ENCODE measurements at places on chromosomes 16 and 17. TPM values are rescaled to one million over a fixed set of nuclear protein-coding genes. Genes with fewer than 3 reads are reported as not detected.

- no peak overlapping the region for H3K4me3 ChIP-seq
- no peaks in the 10 kb centered on the region for H3K4me1 ChIP-seq
- H3K27me3 ChIP-seq, result no peaks in the 10 kb centered on the region
- H3K27ac ChIP-seq, result no peak overlapping the region
- H3K36me3 ChIP-seq, result no peaks in the 10 kb centered on the region
- no peak for DNase-seq
These were observed 222.1 kb downstream of the RBFOX3 start for GRCh38 chr17:79388556-79389295.

- no peaks in the 10 kb centered on the region for H3K27me3 ChIP-seq
- H3K4me3 ChIP-seq, result no peak overlapping the region
- H3K36me3 ChIP-seq, result no peaks in the 10 kb centered on the region
- DNase-seq, result no peak
These were observed 13.1 kb upstream of the MGAT5B start for GRCh38 chr17:76855105-76855504.

GRCh38 chr16:3651461-3652372, 2.8 kb upstream of the DNASE1 start:
- H3K27me3 ChIP-seq, result no peaks in the 10 kb centered on the region
- no peaks in the 10 kb centered on the region for H3K4me1 ChIP-seq
- no peak overlapping the region for H3K4me3 ChIP-seq
- H3K27ac ChIP-seq, result no peak overlapping the region

GRCh38 chr17:17795946-17796786, 40.6 kb downstream of the SREBF1 start:
- no peak for DNase-seq
- no peaks in the 10 kb centered on the region for H3K27me3 ChIP-seq

DNA sequence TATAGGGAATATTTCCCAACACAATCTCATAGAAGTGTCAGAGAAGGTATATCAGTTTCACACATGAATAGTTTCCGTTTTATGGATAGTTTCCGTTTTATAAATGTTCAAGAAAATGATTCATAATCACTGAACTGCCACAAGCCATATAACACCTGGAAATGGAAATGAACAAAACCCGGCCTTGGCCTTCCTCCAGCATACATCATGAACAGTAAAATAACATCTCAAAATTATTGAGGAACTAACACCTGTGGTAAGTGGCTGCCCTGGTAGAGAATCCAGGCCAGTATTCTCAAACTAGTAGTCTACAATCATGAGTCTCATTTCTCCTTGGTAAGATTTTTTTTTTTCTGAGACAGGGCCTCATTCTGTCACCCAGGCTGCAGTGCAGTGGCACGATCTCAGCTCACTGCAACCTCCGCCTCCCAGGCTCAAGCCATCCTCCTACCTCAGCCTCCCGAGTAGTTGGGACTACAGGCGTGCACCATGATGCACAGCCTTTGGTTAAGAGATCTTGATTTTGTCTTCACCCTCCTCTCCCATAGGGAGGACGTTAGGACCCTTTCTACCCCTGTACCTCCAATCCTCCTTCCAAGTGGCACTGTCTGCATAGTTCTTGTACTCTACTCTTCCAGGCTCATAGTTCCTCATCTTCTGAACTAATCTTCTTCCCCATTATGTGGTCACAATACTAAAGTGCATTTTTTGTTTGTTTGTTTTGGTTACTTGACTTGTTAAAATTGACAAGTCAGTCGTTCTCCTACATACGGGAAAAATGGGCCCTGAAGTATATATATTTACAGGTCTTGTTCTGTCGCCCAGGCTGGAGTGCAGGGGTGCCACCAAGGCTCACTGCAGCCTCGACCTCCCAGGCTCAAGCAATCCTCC, 15.0 kb upstream of the RGS9 start:
- H3K27me3 ChIP-seq, result peaks cover 16% of the 10 kb centered on the region
- H3K4me1 ChIP-seq, result peaks cover 11% of the 10 kb centered on the region
- no peak for DNase-seq
- H3K4me3 ChIP-seq, result peak overlapping the region; percentile 77
- no peaks in the 10 kb centered on the region for H3K36me3 ChIP-seq

DNA sequence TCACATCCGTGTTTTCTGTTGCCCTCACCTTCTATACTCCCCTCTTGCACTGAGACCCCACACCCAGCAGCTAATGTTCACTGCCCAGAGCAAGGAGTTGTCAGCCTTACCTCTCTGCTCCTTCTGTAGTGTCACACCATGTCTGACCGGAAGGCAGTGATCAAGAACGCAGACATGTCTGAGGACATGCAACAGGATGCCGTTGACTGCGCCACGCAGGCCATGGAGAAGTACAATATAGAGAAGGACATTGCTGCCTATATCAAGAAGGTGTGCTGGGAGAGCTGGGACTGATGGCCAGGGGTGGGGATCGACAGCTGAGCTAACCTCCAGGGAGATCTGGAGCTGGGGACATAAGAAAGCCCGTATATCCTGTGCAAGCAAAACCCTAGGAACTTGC, 3.7 kb downstream of the DYNLL2 start:
- peaks cover 19% of the 10 kb centered on the region for H3K4me1 ChIP-seq
- H3K27ac ChIP-seq, result no peak overlapping the region
- peaks cover 23% of the 10 kb centered on the region for H3K36me3 ChIP-seq
- H3K27me3 ChIP-seq, result no peaks in the 10 kb centered on the region
- DNase-seq, result no peak
- H3K4me3 ChIP-seq, result no peak overlapping the region

DNA sequence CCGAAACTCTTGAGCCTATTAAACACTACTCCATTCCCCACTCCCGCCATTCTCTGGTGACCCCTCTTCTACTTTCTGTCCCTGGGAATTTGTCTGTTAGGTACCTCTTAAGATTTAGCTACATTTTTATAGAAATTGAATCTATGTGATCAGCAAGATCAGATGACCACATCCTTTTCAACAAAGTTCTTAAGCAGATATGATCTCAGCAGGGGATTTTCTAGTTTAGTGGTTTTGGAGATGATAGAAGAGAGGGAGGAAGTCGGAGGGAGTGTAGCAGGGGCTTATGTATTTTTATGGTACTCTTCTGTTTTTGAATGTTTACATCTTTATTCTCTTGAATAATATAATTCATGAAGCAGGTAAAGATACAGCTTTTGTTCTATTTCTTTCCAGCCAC, 40.8 kb downstream of the RPA1 start:
- no peaks in the 10 kb centered on the region for H3K27me3 ChIP-seq
- no peaks in the 10 kb centered on the region for H3K36me3 ChIP-seq
- no peaks in the 10 kb centered on the region for H3K4me1 ChIP-seq
- no peak for DNase-seq

GRCh38 chr17:60435244-60436167, 13.2 kb downstream of the CHCT1 start:
- H3K36me3 ChIP-seq, result no peaks in the 10 kb centered on the region
- no peak for DNase-seq
- no peaks in the 10 kb centered on the region for H3K27me3 ChIP-seq

GRCh38 chr16:57906382-57907316, 64.3 kb downstream of the CNGB1 start:
- H3K36me3 ChIP-seq, result no peaks in the 10 kb centered on the region
- H3K27me3 ChIP-seq, result no peaks in the 10 kb centered on the region
- DNase-seq, result no peak
- H3K4me1 ChIP-seq, result no peaks in the 10 kb centered on the region
- no peak overlapping the region for H3K27ac ChIP-seq
- no peak overlapping the region for H3K4me3 ChIP-seq

GRCh38 chr17:39393736-39394135, 7.7 kb downstream of the FBXL20 start:
- DNase-seq, result no peak
- no peaks in the 10 kb centered on the region for H3K36me3 ChIP-seq
- H3K27me3 ChIP-seq, result no peaks in the 10 kb centered on the region

DNA sequence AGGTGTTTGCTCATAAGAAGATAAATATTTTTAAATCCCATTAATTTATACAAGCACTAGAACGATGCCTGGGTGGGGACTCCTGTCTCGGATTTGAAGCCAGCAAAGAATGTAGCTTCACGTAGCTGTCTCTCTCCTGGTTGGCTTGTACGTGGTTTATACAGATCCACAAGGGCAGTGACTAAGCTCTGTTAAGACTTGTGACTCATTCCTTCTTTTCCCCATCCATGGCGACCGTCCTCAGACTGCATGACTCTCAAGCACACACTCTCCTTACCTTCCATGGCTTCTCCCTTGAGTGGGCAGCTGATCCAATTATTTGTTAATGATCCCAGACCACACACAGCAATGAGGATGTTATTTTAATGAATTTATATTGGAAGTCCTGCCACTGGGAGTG, 679.7 kb upstream of the SOX9 start:
- H3K4me3 ChIP-seq, result no peak overlapping the region
- peaks cover 24% of the 10 kb centered on the region for H3K4me1 ChIP-seq
- H3K27me3 ChIP-seq, result no peaks in the 10 kb centered on the region
- DNase-seq, result no peak
- H3K27ac ChIP-seq, result peak overlapping the region; percentile 11

GRCh38 chr16:3681206-3681605, 26.7 kb downstream of the DNASE1 start:
- H3K27me3 ChIP-seq, result no peaks in the 10 kb centered on the region
- H3K4me3 ChIP-seq, result no peak overlapping the region
- H3K4me1 ChIP-seq, result no peaks in the 10 kb centered on the region

DNA sequence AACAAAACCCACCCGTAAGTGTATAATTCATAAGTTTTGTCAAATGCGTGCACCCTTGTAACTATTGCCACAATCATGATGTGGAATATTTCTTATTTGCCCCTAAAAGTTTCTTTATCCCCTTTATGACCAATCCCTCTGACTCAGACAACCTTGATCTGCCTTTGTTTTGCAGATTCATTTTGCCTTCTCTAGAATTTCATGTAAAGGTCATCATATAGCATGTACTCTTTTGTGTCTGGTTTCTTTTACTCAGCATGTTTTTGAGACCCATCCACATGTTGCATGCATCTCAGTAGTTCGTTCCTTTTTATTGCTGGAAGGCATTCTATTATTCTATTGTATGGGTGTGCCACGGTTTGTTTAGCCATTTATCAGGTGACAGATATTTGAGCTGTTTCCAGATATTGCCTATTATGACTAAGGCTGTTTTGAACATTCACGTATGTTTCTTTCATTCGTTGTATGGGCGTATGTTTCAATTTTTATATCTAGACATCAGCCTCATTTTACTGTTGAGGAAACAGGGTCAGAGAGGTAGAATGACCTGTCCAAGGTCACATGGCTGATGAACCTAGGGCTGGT, 192.4 kb downstream of the RAB11FIP4 start:
- peaks cover 66% of the 10 kb centered on the region for H3K4me1 ChIP-seq
- no peak for DNase-seq
- H3K36me3 ChIP-seq, result no peaks in the 10 kb centered on the region
- no peaks in the 10 kb centered on the region for H3K27me3 ChIP-seq
- H3K4me3 ChIP-seq, result no peak overlapping the region

DNA sequence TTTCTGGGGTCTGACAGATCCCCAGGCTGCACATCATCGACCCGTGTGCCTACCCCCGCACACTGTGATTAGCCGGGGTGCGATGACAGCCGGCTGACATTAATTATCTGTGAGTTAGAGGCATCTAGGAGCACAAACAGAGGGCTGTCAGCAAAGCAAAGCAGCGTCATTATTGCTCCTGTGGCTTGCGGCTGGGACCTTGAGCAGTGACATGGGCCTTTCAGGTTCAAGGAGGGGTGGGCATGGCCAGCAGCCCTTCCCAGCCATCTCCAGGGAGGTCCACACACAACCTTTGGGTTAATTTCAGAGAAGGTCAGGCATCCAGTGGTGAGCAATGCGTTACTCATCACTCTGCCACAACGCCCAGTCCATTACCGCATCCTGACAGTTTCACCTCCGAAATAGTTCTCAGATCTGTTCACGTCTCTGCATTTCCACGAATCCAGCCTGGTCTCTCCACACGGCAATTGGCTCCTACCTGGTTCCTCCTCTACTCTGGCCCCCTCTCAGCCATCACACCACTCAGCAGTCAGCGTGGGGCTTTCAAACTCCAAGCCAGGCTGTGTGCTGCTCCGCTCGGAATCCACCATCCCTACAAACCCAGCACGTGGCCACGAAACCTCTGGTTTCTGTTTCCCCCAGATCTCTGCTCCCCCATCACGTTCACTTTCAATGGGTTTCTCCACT, 249.7 kb upstream of the C16orf82 start:
- H3K36me3 ChIP-seq, result no peaks in the 10 kb centered on the region
- DNase-seq, result no peak
- H3K27me3 ChIP-seq, result no peaks in the 10 kb centered on the region
- H3K27ac ChIP-seq, result no peak overlapping the region
- no peak overlapping the region for H3K4me3 ChIP-seq
- no peaks in the 10 kb centered on the region for H3K4me1 ChIP-seq

GRCh38 chr17:50605429-50605828, 29.3 kb upstream of the ABCC3 start:
- H3K4me1 ChIP-seq, result peaks cover 12% of the 10 kb centered on the region
- DNase-seq, result no peak
- no peaks in the 10 kb centered on the region for H3K36me3 ChIP-seq
- H3K27me3 ChIP-seq, result peaks cover 78% of the 10 kb centered on the region
- H3K27ac ChIP-seq, result no peak overlapping the region

- no peaks in the 10 kb centered on the region for H3K4me1 ChIP-seq
- DNase-seq, result no peak
- H3K36me3 ChIP-seq, result peaks cover 94% of the 10 kb centered on the region
- H3K4me3 ChIP-seq, result no peak overlapping the region
These were observed 55.8 kb downstream of the NEUROD2 start for GRCh38 chr17:39551879-39552278.

DNA sequence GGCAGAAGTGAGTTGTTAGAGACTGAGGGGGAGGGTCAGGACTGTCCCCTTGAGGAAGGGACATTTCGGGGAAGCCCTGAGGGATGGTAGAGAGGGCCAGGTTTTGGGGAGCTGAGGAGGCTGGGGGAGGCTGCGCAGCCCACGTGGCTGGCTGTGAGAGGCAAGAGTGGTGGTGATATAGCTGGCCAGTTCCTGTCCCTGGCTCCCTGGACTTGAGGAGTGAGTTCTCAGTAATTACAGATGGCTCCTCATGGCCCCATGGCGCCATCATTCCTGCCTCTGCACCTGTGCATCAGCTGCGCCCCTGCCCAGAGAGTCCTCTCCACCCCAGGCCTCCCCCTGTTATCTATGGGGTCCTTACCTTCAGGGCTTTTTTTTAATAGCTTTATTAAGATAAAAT, 30.3 kb downstream of the MPRIP start:
- H3K27me3 ChIP-seq, result no peaks in the 10 kb centered on the region
- no peak overlapping the region for H3K27ac ChIP-seq
- DNase-seq, result no peak
- no peak overlapping the region for H3K4me3 ChIP-seq
- peaks cover 6% of the 10 kb centered on the region for H3K36me3 ChIP-seq

DNA sequence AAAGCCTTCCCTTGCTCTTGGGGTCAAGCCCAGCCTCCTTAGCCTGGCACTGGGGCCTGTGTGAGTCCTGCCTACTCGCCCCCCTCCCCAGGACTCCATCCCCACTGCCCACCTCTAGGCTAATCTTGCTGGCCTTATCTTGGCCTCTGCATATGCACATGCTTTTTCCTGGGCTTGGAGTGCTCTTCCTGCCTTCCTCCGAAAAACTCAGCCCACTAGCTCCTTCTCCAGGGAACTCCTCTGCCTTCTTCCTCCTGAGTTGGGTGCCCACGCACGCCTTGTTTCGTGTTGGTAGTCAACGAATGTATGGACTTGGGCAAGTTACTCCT, 16.5 kb downstream of the TBX2 start:
- peaks cover 24% of the 10 kb centered on the region for H3K4me1 ChIP-seq
- H3K36me3 ChIP-seq, result no peaks in the 10 kb centered on the region
- no peaks in the 10 kb centered on the region for H3K27me3 ChIP-seq
- no peak for DNase-seq
- H3K27ac ChIP-seq, result peak overlapping the region; percentile 69

RGS11 gene
- 0.88 TPM for total RNA-seq

BPTF gene
- 84.1 TPM for total RNA-seq

SOST gene
- total RNA-seq, result not detected

PRKCB gene
- 4.0 TPM for total RNA-seq

CCL3 gene
- not detected for total RNA-seq

Data from esophagus squamous epithelium (tissue), 5 donors.